ENCODE measurements at places on chromosomes 4 and X.
A peak's percentile ranks its signal among the peaks of the same experiment; 100 is the strongest.

DNA sequence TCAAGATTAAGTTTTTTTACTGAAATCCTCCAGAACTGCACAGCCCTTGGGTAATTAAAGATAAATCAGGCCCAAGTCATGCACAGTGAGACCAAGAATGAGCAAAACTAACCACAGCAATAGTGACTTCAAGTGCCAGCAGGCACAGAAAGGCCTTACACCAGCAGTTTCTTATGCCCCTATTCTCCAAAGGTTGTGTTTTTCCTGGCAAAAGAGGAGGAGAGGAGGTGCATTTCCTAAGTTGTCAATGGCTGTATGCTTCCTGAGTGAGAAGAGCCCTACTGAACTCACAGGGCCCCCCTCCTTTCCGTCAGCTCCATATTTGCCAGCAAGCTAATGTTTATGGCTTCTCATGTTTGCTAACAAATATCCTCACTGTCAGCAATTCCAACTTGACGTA is 418.7 kb upstream of the INTU start:
- DNase-seq: no peak

- no peak for DNase-seq
These were observed 25.5 kb upstream of the LUZP4 start for GRCh38 chrX:115264009-115264408.

DNA sequence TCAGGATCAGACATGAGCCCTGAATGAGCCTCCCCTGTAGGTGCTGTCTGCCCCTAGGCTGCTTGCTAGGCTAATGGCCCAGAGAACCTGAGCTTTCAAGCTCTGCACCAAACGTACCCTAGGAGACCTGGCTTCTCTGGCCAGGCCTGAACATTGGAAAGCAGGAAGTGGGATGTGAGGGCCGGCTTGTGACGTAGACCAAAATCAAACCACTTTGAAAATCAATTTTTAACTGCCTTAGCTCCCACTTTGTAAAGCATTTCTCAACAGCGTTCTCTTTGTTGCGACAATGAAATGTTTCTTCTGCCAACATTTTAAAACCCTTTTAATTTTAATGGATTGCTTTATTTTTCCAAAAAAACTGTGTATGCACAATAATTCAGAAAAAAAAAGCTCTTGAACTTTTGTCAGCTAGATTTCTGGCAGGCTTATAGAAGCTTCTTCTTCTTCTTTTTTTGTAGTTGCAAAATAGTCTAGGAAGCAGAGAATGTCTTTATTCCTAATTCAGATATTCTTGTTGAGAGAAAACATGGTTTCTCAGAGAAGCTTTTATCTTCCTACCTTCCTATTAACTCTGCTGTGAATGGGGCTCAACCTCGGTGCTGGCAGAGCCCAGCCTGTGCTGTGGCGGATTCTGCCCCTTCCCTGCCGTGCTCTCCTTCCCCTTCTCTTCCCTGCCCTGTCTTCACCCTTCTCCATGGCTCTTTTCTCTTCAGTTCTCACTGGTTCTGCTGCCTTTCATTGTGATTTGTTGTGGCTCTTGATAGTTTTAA is 145.2 kb upstream of the SFRP2 start:
- no peak for DNase-seq

GRCh38 chr4:24568425-24568824 is 15.9 kb downstream of the DHX15 start:
- DNase-seq: no peak

GRCh38 chr4:117692538-117692937 is 341.7 kb upstream of the NDST3 start:
- DNase-seq: no peak

DNA sequence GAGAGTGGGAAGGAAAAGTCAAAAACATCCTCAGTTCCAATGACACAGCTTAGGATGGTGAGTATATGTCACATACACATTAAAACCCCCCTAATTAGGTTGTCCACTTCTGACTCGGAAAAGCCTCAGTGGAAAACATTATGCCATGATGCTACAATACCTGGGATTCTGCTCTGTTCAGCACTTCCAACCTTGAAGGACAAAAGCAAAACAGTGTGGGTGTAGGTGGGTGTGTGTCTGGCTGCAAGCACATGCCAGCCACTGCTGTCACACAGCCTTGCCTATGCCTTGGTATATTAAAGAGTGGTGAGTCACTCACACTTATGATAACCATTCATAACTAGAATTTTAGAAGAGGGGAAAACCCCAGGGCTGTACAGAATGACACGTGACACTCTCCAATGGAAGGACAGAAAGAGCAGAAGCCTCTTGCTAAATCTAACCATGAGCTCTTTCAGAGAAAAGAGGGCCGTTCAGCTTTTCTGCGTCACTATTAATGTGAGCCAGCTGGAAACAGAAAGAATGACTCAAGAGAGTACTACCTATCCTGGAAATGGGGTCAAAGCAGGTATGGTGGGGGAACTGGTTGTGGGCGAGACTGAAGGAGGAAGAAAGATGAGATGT is 159.6 kb downstream of the TET2 start:
- no peak for DNase-seq

GRCh38 chr4:31655328-31655727 is 935.2 kb downstream of the PCDH7 start:
- no peak for DNase-seq

DNA sequence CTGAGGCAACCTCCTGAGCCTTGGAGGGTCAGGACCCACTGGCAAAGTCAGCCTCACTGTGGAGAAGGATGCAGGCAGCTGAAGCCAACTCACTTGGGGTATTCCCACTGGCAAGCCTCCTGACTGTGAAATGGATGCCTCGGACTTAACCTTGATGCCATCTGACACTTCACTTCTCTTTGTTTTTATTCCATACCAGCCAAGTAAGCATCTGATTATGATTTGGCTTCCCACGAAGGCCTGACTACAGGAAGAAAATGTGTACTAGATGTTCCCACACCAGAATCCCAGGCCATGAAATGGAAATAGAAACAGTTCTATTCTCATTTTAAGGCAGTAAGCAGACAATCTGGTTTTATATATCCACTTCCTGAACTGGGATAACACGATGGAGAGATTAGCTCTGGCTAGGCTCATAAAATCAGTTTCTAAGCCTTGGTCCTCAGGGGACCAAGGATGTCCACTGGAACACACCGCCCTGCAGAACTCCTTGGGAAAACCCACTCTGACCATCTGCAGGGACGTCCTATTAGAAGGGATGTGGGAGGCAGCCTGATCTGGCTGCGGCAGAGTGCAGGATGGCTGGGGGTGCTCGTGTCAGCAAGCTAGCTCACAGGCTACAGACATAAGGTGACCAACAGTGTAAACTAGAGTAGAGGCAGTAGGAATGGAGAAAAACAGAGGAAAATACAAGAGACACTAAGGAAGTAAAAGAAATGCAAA is 89.3 kb downstream of the TSPAN5 start:
- peak; percentile 34 for DNase-seq

Measured in NCI-H524 (cell line).